BJ (cell line): ENCODE measurements at places on chromosomes 5 and 9. TPM values are rescaled to one million over a fixed set of nuclear protein-coding genes. Genes with fewer than 3 reads are reported as not detected.

REEP2 gene
- polyA plus RNA-seq, result 12.0 and 14.0 TPM in 2 replicates

C9 gene
- polyA plus RNA-seq, result not detected in 2 replicates

COL15A1 gene
- polyA plus RNA-seq, result 74.5 and 112 TPM in 2 replicates

SCGB3A2 gene
- polyA plus RNA-seq, result not detected in 2 replicates

PCDHB13 gene
- polyA plus RNA-seq, result 0.16 and 0.23 TPM in 2 replicates

PDE6A gene
- polyA plus RNA-seq, result not detected in 2 replicates

DNA sequence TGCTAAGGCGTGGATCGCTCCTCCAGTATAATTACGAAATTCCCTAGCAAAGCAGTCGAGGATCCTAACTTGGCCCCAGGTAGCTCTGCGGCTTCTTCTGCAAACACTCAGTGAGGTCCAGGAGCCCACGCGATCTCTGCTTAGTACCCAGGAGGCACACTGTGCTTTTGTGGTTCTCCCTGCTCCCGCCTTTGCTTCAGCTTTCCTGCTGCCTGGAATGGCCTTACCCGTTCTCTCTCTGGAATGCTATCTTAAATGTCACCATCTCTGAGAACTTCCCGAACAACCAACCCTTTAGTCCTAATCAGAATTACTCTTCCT is 639 bp downstream of the INVS start:
- no peak for DNase-seq

- DNase-seq, result no peak
These were observed 112.7 kb upstream of the PANK3 start for GRCh38 chr5:168691891-168692290.

DNA sequence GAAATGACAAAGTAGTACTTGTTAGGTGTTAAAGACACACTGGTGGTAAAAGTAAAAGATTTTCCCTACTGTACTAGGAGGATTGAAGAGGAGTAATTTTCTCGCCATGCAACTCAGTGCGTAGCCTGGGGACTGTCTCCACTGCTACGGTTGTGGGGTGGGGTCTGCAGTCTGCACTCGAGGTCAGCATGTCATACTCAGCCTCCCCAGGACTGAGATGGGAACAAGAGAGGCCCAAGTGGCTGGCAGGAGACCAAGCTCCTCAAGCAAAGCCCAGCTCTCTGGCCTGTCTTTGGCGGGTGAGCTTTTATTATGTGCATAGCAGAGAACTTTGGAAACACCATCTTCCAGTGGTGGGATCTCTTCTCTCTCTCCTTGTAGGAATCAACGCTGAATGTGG is 10.4 kb downstream of the NHP2 start:
- no peak for DNase-seq

- DNase-seq, result no peak
These were observed 398 bp downstream of the TOR1A start for GRCh38 chr9:129823542-129823934.

GRCh38 chr9:117444501-117444900 is 29.6 kb upstream of the ASTN2 start:
- no peak for DNase-seq

GRCh38 chr5:122258840-122259239 is 53.2 kb upstream of the SNCAIP start:
- DNase-seq, result no peak

DNA sequence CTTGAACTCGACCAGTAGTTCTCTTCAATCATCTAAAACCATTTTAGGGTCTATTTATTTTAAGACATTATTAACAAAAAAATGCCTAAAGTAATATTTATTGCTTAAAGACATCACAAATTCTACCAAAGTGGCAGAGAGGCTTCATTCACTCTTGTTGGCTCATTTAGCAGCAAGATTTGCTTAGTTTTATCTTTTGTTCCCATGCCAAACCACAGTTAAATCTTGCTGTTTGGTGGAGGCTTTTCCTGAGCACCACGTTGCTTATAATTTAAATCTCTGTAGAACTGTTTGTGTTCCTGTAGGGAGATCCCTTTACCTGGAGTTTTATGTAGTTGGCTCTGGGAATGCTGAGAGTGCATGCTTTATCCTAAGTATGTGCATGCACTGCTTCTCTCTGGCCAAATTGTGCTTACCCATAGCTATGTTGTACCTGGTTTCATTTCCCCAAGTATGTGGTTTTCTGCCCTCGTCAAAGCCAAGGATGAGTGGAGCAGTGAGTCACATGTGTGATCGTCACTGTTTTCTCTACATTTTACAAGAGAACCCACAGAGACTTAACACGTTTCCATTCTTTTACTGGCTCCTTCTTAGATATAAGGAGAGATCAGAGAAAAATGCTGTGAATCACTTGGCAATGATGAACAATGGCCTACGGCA is 42.1 kb upstream of the MAST4 start:
- no peak for DNase-seq

DNA sequence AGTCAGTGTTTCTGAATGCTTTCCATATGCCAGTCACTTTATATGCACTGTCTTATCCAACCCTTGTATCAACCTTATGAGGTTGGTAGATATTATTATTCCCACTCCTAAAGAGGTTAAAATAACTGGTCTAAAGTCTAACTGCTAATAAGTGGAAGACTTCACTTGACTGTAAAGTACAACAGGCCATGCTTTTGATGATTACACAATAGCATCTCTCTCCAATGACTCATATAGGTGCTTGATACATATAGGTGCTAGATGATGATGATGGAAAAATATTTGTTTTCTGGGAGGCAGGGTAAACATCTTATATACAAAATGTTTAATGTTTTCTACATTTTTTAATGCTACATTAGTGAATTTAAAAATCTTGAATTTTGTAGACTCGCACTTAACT is 75.9 kb upstream of the NR3C1 start:
- no peak for DNase-seq

GRCh38 chr5:135876146-135876545 is 19.5 kb downstream of the IL9 start:
- DNase-seq, result no peak

DNA sequence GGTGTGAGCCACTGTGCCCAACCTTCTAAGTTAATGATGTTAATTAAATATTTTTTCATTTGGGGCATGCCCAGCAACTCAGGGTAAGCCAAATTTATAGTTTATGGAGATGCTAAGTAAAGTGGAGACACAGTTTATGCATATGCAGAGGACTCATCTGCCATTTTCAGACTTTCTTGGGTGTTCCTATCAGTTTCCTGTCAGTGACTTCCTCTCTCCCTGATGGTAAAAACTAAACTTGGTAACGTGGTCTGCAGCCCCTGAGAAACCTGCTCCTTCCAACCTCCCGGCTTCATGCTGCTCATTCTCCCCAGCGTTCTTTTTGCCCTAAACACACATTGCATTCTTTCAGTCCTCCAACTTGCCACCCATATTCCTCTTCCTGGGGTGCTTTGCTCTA is 48.4 kb upstream of the TUT7 start:
- no peak for DNase-seq

DNA sequence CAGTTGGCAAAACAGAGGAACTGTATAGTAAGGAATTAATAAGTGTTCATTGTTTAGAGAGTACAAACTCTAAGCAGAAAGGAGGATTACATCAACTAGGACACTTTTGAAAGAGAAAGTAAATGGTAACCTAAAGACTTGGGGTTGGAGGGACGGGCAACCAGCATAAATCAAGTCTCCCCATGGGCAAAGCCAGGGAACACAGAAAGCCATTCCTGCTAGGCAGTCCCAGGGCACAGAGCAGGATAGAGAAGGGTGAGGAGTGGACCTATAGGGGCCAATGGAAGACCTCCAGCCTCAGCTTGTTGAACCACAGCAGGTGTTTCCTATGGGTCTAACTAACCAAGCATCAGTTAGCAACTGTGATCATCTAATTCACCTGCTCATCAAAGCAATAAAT is 9.2 kb upstream of the ERAP1 start:
- no peak for DNase-seq

GRCh38 chr5:154411338-154411737 is 34.5 kb upstream of the SAP30L start:
- no peak for DNase-seq

GRCh38 chr9:111854799-111855198 is 41.8 kb upstream of the UGCG start:
- DNase-seq, result no peak

- peak; percentile 85 for DNase-seq
These were observed 678.8 kb upstream of the KLF4 start for GRCh38 chr9:108168236-108168850.

- peak; percentile 83 for DNase-seq
These were observed 287.0 kb downstream of the GAS1 start for GRCh38 chr9:86660146-86660943.

- DNase-seq, result no peak
These were observed 240.9 kb downstream of the IRX1 start for GRCh38 chr5:3836528-3836927.

- DNase-seq, result no peak
These were observed 23.3 kb upstream of the MGAT1 start for GRCh38 chr5:180825768-180826525.

GRCh38 chr5:34587355-34588241 is 68.5 kb upstream of the RAI14 start:
- no peak for DNase-seq

- no peak for DNase-seq
These were observed 77.4 kb downstream of the ATPSCKMT start for GRCh38 chr5:10172247-10172646.

DNA sequence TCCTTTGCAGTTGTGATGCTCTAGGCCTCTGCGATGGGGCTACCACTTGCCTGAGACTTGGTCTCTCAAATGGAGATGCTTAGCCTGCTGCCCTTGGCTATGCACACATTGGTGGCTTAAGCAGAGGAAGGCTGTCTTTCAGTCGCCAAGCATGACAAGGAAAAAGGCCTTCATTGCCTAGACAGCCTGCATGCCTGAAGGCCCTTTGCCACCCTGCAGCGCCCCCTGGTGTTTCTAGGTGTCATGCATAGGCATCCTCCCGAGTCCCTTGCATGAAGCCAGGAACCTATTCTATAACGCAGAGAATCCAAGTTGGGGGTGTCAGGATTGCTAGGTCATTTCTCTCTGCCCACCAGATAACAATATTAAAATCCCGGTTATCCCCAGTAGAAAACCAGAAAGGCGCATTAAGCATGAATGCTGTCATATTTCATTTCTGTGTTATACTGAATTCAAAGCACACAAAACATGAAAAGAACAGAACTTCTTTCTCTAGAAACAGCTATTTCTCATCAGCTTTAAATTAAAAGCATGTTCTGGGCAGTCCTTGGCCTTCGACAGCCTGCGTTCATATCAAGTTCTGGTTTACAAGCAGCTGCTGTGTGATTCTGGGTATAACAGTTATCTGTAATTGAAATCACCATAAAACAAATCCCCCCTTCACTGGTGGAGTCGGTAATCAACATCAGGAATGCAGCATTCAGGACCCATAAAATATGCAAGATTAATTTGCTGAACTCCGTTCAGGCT is 59.7 kb upstream of the TRPC7 start:
- DNase-seq, result no peak

- DNase-seq, result no peak
These were observed 119.9 kb downstream of the FOXD1 start for GRCh38 chr5:73328640-73329039.

GRCh38 chr5:113296676-113297075 is 138.1 kb downstream of the TSSK1B start:
- no peak for DNase-seq

- DNase-seq, result no peak
These were observed 579 bp upstream of the NTRK2 start for GRCh38 chr9:84669013-84669287.
